Bronchial smooth muscle cell (primary cell): ENCODE measurements at places on chromosomes 2 and 18. TPM values are rescaled to one million over a fixed set of nuclear protein-coding genes. Genes with fewer than 3 reads are reported as not detected.

SFTPB gene
- 0.17 TPM in 1 of 2 replicates, not detected in the other for total RNA-seq

SLC25A52 gene
- not detected in 2 replicates for total RNA-seq

MIB1 gene
- 50.0 and 78.3 TPM in 2 replicates for total RNA-seq

SLC35F5 gene
- total RNA-seq = 103 and 124 TPM in 2 replicates
